Caco-2 (cell line): ENCODE measurements at places on chromosomes 12 and 14. TPM values are rescaled to one million over a fixed set of nuclear protein-coding genes. Genes with fewer than 3 reads are reported as not detected.

The DRAM1 gene
- 44.5 and 46.4 TPM in 2 replicates for total RNA-seq

DNA sequence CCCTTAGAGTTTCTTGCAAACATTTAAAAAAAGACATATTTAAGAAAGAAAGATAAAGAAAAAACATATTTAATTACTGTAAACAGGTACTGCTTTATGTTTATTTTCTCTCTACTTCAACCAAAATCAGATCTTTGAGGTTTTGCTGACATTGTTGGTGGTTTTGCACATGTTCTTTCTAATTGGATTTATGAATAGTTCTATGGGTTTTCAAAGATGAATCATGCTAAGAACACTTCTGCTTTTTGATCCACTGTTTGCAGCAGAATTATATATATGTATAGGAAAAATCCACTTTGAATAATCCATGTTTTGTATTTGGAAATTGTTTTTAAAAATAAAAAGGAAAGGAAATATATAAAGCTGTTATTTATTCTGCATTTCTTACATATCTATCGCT is 78.4 kb downstream of the FRMD6 start:
- DNase-seq: no peak

DNA sequence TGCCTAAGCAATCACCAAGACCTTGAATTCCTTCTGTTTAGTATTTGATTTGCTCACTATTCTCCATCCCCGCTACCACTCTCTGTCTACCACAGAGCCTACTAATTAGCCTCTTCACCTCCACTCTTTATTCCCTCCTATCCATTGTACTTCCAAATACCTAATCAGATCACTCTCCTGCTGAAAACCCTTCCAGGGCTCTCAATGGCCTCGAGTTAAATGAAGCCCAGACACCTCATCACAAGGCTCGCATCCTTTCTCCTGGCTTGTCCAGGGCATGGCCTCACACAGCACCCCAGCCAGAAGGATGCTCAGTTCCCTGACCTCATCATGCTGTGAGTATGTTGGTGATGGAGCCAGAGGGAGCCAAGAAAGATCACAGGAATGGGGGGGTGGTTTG is 71.4 kb upstream of the PRMT8 start:
- DNase-seq: no peak

- no peak for DNase-seq
These were observed 178.1 kb downstream of the BCAT1 start for GRCh38 chr12:24770821-24771220.

The MBD6 gene
- 82.2 and 105 TPM in 2 replicates for total RNA-seq

The GZMB gene
- not detected in 2 replicates for total RNA-seq

The CLEC7A gene
- total RNA-seq: not detected in 2 replicates

The LMNTD1 gene
- 0.60 TPM in 1 of 2 replicates, not detected in the other for total RNA-seq
